Sigmoid colon (tissue), 7 donors: ENCODE measurements at places on chromosomes 12 and 14. TPM values are rescaled to one million over a fixed set of nuclear protein-coding genes. Genes with fewer than 3 reads are reported as not detected.

The KRT78 gene
- total RNA-seq: not detected

The RBM19 gene
- total RNA-seq: 27.7 TPM

The SLC17A8 gene
- total RNA-seq: not detected

The OAS1 gene
- 9.6 TPM for total RNA-seq

The GPR162 gene
- 7.3 TPM for total RNA-seq

The DDX51 gene
- total RNA-seq: 7.2 TPM

The GXYLT1 gene
- total RNA-seq: 12.1 TPM

The MYH7 gene
- total RNA-seq: under 0.01 TPM

The SLCO1A2 gene
- not detected for total RNA-seq

The OSBPL8 gene
- 54.3 TPM for total RNA-seq

The RPL10L gene
- not detected for total RNA-seq

The DLST gene
- total RNA-seq: 114 TPM

The ZCCHC8 gene
- 21.4 TPM for total RNA-seq

- DNase-seq: no peak
Observed at GRCh38 chr14:36771028-36771640, 109.5 kb downstream of the PAX9 start.

GRCh38 chr12:219891-220352 lies 6.0 kb upstream of the SLC6A12 start:
- DNase-seq: no peak

- no peak for DNase-seq
Observed at GRCh38 chr14:65906344-65906743, 493.8 kb downstream of the FUT8 start.

DNA sequence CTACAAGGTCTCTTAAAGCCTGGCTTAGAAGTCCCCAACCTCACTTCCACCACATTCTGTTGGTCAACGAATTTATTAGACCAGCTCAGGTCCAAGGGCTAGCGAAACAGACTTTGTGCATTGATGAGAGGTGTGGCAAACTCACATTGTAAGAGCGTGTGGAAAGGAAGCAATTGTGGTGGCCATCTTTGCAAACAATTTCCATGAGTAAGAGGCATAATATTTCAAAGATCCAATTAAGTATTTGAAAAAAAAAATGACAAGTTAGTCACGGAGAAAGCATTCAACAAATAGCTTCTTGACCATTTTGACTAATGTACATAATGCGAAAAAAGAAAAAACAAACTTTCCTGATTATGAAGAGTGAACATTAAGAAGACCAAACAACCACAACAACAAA lies 7.4 kb downstream of the NR1H4 start:
- DNase-seq: no peak

- no peak for DNase-seq
Observed at GRCh38 chr14:104429291-104429861, 150.2 kb upstream of the C14orf180 start.

DNA sequence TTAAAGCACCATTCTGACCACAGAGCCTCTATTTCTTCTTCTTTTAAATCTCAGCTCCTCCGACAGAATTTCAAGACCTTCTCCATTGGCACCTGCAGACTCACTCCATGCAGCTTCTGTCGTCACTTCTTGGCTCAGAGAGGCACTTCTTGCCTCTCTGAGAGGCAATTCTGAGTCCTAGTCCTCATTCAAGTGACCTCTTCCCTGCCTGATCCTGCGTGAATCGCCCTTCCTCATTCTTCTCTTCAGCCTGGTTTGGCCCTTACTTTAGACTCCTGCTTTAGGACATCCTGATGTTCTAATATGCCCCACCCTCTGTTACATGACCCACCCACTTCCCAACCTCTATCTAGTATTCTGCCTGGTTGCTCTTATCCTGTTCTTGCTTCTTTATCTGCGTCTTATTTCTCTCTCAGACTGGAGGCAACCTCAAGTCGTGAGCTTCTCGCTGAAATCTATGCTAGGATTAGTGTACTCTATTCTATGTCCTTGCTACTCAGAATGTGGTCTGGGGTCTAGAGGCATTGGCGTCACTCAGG lies 55.6 kb upstream of the CISTR start:
- no peak for DNase-seq

GRCh38 chr14:100560471-100560870 lies 26.7 kb downstream of the BEGAIN start:
- DNase-seq: no peak

DNA sequence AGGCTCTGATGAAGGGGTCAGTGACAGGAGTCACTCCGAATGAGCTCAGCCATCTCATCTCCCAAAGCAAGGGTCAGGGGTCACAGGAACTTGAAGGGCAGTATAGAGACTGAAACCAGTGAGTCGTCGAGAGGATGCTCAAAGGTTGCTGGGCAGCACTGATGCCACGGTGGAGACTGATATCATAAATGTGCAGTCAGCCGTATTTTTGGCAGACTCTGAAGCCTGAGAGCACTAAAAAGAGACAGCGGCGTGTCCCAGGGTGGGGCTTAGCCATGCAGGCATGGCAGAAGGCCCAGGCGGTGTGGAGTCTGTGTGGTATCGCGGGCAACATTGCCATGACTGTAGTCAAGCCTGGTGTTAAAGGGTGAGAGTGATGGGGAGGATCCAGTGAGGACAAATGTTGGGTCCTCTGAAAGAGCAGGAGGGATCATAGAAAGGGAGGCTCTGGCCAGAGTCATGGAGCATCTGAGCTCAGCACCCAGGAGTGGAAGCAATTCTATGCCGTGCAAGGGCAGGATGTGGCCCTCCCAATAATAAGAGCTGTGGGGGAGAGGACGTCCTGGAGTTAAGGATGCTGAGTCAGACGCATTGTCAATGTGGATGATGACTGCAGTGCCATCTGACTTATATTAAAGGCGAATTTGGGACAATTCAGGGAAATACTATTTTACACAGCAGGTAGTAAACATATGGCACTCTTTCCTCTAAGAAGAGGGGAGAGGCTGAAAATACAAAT lies 241.2 kb upstream of the FKBP4 start:
- no peak for DNase-seq

DNA sequence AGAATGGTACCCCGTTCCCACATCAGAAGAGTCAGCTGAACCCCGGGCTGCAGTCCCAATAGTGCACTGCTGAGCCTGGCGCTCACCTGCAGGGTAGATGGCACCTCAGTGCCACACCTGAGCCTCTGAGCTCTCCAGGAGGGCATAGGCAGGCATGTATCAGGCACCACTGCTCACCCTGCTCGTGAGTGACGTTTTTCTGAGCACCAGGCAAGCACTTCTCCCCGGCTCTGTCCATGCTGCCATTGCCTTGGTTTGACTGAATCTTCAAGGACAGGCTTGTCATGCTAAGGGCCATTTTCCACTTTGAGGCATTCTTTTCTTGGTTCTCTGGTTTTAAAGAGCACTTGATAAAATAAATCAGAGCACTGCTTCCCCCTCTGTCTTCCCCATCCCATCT lies 161.6 kb upstream of the PRMT8 start:
- no peak for DNase-seq

- DNase-seq: no peak
Observed at GRCh38 chr12:16844875-16845274, 238.9 kb upstream of the LMO3 start.

DNA sequence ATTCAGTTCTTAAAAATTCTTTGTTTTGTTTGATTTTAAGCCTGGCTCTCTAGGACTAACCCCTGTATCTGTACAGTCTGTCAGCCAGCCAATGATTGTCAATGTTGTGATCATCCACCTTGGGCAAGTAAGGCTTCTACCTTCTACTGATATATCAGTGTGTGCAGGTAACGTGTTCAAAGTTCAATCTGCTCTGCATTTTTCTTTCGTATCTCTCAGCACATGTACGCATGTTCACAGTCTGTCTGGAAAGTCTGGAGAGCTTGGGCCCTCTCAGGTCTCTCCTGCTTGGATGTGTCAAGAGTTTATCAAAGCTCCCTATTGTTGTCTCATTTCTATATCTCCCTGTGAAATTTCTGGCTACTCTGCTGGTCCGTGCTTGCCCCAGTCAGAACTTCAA lies 138.6 kb upstream of the VRK1 start:
- DNase-seq: no peak

DNA sequence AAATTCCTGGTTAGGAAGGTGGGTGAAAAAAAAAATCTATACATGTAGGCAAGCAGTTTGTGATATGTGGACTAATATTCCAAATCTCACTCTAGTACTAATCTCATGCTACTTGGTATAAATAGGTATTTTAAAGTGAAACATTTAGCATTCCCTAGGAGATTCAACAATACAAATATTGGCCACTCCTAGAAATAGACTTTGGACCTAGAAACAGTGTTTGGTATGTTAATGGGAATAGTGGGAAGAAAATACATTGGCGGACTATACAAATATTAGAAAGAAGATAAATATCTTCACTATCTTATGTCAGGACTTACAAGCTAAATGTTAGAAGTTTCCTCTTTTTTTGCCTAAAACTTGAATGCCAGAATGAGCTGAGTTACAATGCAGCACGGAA lies 28.2 kb downstream of the HIGD1C start:
- DNase-seq: no peak

- DNase-seq: no peak
Observed at GRCh38 chr14:101560534-101561113, 671 bp upstream of the DIO3 start.

GRCh38 chr14:56900726-56901125 lies 90.4 kb upstream of the OTX2 start:
- no peak for DNase-seq

DNA sequence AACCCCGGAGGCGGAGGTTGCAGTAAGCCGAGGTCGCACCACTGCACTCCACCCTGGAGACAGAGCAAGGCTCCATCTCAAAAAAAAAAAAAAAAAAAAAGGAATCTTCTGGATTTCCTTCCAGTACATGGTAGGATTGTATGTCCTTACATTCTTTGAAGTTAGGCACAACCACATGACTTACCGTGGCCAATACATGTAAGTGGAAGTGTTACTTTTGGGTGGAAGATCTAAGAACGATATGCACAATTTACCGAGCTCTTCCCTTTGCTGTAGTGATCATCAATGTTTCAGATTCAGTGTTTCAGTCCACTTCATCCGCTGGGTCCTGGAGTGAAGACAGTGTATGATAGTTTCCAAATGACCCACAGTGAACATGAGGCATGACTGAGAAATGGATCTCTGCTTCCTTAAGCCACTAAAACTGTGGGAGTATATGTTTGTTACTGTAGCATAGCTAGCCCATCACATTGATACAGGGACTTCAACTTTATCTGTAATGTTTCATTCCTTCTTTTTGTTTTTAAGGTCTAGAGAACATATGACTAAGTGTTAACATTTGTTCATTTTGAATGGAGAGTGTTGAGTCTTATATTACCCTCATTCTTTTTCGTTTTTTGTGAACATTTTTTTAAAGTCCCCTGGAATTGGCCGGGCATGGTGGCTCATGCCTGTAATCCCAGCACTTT lies 18.5 kb upstream of the NINJ2 start:
- no peak for DNase-seq

DNA sequence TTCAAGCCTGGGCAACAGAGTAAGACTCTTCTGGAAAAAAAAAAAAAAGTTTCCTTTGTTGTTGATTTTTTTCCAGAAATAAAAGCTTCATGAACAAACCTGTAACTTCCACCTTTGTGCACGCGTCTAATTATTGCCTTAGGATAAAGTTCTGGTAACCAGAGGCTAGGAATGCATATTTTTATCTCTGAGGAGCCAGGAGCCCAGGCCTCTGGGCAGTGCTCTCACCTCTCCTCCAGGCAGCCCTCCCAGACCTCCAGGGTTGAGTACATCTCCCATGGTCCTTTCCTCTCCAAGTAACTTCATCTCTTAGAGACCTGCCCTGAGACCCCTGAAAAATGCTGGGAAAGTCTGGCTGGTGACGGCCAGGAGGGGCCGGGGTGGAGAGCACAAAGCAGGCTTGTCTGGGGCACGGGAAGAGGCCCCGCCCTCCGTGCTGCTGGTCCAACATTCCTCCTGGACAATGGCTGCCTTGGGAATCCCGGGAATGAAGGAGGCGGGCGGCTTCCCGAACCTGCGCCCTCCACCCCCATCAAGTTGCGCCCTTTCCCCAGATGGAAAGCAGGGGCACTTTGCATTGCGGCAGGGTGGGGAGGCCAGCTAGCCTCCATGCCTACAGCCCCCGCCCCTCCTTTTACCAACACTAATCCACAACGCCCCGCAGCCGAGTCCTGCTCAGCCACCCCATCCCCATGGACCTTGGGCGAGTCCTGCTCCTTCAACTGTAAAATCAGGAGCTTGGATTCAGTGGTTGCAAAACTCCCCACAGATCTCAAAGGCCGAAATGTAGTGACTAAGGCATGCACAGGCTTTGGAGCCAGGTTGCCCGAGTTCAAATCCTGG lies 7.3 kb upstream of the FIGNL2 start:
- DNase-seq: no peak

DNA sequence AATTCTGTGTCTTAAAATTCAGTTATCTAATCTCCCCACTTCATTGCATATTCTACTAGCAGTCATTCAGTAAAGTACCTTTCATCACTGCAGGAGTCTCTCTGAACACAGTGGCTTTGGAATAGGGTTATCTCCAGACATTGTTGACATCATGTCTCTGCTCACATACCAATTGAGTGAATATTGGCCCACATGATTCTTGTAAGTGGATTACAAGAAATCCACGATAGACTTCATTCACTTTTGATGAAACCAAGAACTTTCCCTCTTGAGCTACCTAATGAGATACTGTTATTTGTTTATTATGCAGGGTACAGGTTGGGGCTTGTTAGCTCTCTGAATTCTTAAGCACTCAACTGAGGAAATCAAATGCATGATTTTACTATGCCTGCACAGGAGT lies 284.9 kb downstream of the RAD51B start:
- no peak for DNase-seq

- DNase-seq: peak; percentile 56
Observed at GRCh38 chr14:93725002-93725582, 63.2 kb downstream of the PRIMA1 start.

- DNase-seq: no peak
Observed at GRCh38 chr12:106226884-106227640, 20.8 kb downstream of the CKAP4 start.

GRCh38 chr12:41142376-41142775 lies 45.7 kb upstream of the PDZRN4 start:
- no peak for DNase-seq

GRCh38 chr12:62834406-62834805 lies 100.5 kb downstream of the PPM1H start:
- peak; percentile 89 for DNase-seq

DNA sequence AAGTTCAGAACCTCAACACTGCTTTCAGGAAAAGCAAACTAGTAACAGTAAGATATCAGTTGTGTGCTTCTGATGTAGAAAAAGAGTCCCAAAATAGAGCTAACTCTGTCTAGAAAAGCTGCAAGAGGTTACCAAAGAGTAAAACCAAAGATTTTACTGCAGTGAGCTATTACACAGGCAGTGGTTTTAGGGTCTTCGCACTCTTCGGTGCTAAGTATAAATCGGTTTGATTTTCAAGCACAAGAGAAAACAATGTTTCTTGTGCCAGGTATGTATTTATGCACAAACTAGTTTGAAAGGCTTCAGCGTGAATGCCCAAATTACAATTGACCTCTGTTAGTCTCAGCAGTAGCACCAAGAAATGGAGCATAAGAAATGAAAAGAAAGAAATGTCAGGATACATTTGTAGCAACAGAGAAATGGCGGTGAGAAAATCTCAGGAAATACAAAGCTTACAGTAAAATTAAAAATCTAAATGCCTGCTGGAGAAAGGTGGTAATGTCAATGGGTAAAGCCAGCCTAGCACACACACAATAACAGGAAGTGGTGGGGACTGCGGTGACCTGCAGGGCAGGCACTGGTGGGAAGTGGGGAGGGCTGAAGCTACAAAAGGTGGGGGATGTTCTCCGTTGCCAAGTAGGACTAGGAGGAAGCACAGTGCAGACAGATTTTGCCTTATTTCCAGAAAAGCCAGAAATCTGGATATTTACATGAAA lies 18.0 kb upstream of the DYRK2 start:
- DNase-seq: no peak
